Esophagus mucosa (tissue), 1 donor: ENCODE measurements at places on chromosomes 5 and 9.

DNA sequence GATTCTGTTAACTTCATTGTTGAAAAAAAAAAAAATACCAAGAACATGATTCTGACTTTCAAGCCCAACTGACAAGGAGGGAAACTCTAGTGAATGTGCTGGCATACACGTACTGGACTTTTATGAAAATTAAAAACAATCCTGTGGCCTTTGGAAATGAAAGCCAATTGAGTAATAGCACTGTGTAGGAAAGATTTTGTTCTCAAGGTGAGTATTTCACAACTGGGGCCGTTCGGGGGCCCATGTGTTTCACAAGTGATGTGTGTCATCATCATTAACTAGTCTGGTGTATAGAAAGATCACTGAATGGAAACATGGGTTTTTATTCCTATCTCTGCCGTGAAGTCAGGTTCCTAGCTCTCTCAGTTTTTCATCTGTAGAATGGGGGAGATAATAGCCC lies 605.0 kb upstream of the CLINT1 start:
- no peak for ATAC-seq

DNA sequence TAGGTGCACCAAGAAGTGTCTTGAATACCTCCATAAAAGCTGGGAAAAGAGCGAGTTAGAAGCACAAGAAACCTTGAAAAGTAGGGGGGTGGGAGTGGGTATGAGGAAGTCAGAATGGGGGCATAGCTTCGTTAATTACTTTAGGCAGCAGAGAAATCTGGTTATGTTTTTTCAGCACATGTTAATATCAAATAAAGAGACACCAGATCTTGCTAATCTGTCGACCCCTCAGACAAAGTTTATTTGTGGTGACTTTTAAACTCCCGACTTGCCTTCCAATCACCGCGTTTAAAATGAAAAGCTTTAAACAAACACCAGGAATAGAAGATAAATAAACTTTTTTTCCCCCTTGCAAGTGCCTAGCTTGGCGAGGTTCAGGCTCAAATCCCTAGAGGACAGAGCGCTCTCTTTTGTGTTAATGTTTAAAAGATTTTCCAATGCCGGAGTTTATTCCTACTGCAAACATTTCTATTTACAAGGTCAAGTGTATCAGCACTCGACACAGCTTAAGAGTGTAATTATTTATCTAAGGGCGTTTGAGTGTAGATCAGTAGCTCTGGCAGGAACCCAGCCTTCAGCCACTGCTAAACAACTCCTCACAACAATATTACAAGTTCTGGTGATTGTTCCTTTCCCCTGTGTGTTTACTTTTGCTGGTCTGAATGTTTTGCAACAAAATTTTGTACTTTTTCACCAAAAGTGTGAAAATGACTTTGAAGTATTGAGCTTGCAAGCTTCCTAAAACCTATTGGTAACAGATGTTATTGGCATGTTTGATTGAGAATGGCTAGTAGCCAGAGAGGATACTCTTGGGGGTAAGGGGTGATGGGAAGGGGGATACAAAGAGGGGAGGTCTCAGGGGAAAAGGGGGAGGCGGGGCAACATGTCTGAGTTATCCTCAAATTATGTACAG lies 3.8 kb downstream of the GAS1 start:
- no peak for ATAC-seq

GRCh38 chr9:86519066-86519615 lies 164.9 kb upstream of the TUT7 start:
- ATAC-seq, result no peak

- no peak for ATAC-seq
Measured at GRCh38 chr9:87270848-87271234, 226.8 kb upstream of the DAPK1 start.

DNA sequence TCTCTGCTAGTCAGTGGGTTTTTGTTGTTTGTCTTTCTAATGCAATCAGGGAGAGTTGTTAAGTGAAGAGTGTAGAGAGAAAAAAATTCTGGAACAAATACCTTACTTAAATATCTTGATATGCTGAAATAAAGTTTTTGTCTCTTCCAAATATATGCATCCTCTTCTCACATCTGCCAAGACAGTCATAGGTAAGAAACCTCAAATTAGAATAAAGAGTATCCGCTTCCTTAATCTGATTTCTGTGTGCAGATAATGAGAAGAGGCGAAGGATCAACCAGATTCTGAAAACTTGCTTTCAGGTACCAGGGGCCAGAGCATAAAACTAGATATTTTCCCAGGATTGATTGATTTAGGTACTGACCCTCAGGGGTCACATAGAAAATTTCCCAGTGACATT lies 11.3 kb upstream of the IL6ST start:
- no peak for ATAC-seq

GRCh38 chr5:64269164-64269563 lies 103.5 kb downstream of the RNF180 start:
- ATAC-seq, result no peak

DNA sequence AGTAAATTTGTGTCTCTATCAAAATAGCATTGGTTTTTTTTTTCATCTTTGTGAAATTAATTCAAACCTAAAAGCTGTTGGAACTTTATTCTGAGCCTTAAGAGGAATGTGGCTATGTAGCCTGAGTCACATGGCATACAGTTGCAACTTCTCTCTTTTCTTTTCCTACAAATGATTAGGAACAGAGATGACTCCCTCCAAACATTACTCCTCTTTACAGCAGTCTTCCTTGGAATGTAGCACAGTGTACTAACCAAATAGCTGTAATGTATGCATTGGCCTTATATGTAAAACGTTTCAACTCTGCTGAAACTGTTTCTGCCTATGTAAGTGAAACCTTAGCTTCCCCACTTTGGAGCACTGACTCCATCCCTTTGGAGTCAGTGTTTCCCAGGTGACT lies 100.9 kb upstream of the MAP1B start:
- ATAC-seq, result no peak

GRCh38 chr5:140633021-140633471 lies at the start of gene CD14:
Gene CD14 (minus strand): TSS chr5:140633175. CDS start chr5:140633071, 104 bp downstream.
- ATAC-seq, result peak; percentile 61

DNA sequence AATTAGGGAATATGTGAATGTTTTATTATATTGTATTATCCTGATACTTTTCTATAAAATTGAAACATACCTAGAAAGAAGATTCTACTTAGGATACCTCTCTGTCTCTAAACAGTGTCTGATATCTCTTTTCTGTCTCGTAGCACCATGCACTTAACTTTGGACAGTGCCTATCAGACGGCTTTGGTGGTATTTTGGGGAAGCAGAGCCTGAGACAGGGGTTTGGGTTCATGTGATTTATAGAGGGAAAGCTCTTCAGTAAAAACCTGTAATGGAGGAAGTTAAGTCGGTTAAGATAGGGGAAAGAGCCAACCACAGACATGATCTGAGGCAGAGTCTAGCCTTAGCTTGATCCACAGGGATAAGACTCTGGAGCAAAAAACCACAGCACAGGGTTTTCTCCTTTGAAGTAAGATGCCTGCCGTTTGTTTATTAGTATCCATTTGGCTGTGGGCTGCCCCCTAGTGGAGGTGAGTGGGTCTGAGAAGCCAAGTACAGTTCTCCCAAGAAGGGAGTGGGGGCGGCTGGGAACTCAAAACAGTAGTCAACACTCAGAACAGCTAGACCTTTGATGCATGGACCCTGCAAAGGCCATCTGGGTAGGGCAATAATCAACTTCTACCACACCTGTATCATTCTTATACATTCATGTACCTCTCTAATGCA lies 141.2 kb upstream of the ASTN2 start:
- ATAC-seq, result no peak

DNA sequence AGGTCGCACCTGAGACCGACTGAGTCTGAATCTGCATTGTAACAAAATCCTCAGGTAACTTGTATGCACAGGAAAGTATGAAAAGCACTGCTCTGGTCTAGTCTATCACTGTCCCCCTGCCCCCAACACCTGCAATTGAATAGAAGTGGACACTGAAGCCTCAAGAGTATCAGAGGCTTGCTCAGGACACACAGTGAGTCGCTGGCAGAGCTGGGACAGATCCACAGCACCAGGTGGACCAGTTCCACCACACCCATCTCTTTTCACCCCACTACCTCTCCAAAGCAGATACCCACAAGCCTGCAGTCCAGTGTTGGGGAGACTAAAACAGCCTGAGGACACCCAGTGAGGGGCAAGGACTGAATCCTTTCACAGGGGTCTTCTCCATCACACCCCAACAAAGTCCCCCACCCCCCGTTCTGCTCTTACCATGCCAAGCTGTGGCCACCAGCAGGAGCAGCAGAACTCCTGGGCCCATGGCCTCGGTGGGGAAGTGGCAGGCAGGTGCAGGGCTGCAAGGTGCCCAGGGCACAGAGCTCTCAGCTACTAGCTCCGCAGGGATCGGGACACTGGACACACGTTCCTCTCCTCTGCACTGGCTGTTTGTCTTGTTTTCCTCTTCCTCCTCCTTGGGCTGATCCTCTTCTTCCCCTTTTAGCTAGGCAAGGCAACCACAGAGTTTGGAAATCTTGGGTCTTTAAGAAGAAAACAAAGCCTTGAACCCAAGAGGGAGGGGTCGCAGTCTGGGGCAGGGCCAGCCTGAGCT lies at the start of gene CSF1R:
Gene CSF1R (minus strand): TSS at position 605 of the 766 bp plus-strand sequence. CDS start 127 bp downstream, at position 478.
- ATAC-seq, result no peak

- ATAC-seq, result peak; percentile 87
Measured at GRCh38 chr5:57650360-57651069, 167.9 kb upstream of the ACTBL2 start.

DNA sequence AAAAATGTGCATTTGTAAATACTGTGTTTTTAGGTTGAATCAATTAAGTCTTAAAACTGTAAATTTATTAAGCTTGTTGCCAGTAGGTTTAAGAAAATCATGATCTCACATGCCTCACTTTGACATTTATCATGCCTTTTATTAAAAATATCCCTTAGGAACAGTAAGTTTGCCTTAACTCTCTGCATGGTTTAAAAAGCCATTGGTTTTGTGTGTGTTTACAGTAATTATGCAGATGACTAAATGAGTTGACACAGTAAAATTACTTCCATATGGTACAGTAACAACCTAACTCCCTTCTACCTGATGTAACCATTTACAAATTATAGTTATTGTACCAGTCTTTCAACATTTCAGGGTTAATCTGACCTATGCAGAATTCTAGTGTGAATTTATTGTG lies 6.5 kb downstream of the RPS6 start:
- no peak for ATAC-seq

DNA sequence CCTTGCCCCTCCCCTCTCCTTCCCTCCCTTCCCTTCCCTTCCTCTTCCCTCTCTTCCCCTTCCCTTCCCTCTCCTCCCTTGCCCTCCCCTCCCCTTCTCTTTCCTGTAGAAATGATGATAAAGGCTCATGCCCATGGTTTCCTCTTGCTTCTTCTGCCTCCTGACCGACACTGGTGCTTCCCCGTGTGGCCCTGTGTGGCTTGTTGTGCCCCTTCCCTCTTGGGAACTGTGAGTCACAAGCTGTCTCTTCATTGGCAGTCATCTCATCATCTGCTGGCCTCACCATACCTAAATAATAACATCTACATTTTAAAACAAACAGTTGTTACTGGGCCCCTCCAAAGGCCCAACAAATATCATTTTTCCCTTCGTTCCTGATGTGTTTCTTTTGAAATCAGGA lies 11.7 kb upstream of the CARNMT1 start:
- no peak for ATAC-seq

DNA sequence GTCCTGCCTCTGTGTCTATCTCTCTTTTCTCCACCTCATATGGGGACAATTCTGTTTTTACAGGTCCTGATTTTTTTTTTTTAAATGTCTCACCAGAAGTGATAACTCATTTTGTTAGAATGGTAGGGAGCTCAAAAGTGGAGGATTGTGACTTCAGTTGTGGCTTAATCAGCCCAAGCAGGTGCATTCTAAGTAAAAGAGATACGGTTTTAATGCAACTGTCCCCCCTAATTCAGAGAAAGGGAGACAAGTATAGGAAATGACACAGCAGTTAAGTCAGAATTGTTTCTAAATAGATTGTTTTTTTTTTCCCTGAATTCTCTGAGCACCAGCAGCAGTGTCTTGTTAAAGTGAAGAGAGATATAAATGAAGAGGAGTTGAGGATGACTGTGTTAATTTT lies 24.5 kb downstream of the MAST4 start:
- ATAC-seq, result no peak

GRCh38 chr5:125597338-125597737 lies 825.9 kb upstream of the GRAMD2B start:
- ATAC-seq, result no peak

GRCh38 chr5:144189800-144190429 lies 19.2 kb downstream of the KCTD16 start:
- ATAC-seq, result peak; percentile 44

DNA sequence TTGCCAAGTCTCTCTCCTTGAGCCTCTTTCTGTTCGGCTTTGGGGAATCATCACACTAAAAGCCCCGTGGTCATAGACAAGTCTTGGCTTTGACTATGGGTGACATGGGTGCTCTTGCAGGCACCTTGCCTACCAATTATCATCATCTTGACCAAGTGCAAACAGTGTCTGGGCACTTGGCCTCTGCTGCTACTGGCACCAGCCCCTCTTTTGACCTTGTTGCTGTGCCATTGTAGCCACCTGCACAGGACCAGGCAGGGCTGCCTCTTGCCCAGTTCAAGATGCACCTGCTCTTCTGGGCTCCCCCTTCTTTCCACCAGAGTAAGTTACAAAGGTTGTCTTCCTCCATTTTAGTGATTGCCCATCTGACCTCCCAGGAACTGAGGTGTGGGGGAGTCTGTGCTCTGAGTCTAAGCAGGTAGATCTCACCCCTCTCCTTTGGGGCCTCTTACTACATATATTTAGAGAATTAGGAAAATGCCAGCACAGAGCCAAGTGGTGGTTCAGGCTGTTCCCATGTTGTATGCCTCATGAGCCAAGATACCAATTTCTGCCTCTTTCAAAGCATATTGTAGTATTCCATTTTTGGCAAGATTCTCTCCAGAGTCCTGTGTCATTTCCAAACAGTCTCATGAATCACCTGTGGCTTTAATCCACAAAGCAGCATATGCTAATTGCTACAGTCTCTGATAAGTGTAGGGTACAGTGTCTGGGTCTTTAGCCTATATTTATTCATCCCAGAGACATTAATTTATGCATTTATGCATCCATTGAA lies 142.9 kb upstream of the DAP start:
- no peak for ATAC-seq

DNA sequence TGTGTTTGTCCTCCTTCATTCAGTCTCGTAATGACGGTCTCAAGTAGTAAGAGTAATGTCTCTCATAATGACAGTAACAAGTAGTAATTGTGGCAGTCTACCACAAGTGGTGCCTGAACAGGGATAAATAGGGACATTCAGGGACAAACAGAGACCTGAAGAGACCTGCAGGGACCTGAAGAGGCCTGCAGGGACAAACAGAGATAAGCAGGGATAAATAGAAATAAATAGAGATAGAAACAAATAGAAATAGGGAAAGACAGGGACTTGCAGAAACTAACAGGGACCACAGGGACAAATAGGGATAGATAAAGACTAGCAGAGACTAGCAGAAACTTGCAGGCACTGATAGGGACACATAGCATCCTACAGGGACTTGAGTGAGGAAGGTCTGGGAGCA lies 7.9 kb downstream of the UGT3A2 start:
- no peak for ATAC-seq

GRCh38 chr9:98284754-98285153 lies 29.3 kb upstream of the TBC1D2 start:
- ATAC-seq, result no peak

- ATAC-seq, result peak; percentile 50
Measured at GRCh38 chr9:111961009-111961408, 64.4 kb downstream of the UGCG start.
